ENCODE measurements at places on chromosomes 5 and 9.
A peak's percentile ranks its signal among the peaks of the same experiment; 100 is the strongest.

DNA sequence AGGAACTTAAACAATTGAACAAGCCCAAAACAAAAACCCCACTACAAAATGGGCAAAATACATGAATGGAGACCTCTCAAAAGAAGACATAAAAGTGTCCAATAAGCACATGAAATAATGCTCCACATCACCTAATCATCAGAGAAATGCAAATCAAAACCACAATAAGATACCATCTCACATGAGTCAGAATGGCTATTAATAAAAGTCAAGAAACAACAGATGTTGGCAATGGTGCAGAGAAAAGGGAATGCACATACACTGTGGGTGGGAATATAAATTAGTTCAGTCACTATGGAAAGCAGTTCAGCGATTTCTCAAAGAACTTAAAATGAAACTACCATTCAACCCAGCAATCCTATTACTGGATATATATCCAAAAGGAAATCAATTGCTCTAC, 337.4 kb upstream of the GRIA1 start:
- no peak for DNase-seq

DNA sequence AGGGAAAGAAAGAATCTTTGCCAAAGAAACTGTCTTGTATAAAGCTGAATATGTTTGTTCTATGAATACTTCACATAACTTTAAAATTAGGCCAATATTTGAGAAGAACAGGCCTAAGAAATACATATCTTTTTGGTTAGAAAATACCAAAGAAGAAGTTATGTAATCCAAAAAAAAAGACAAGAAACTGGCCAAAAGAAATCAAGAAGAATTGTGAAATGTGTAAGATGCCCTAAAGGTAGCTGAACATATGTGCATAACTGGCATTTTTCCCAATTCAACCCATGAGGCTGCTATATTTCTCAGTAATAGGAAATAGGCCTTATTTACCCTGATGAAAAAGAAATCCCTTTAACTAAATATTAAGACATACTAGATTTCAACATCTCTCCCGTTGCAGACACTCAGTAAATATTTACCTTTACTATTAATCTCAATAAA, 290.0 kb downstream of the CETN3 start:
- DNase-seq = no peak

- DNase-seq = peak; percentile 24
Measured at GRCh38 chr5:138438724-138439476, at the start of gene REEP2. Gene REEP2 (plus strand): TSS chr5:138439057. CDS start chr5:138439209, 152 bp downstream.

DNA sequence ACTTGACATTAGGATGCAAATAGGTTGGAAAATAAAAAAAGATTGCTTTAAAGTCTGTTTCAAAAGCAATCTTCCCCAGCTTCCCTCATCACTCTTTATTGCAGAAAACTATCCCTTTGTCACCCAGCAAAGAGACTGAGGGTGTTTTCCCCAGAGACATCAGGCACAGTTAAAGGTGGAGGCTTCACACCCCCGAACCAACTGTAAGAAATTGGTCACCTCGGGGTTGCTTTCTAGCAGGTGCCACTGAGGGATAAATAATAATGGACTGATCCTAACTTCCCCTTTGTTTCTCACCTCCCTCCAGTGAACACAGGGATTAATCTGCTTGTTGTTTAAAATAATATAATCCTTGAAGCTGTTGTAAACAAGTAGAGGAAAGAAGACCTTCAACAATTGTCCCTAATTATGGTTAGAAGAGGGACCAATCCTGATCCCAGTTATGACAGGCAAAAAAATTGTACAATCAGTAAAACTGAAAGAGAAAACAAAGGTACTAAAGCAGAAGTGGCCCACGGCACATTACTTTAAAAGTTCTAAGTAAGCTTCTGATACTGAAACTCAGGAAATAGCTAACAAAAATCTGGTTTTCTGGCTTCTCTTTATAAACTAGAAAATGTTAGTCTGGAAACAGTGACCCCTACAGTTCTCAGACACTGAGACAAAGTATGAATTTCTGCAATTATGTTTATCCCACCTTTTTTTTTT, 6.6 kb upstream of the PCSK1 start:
- DNase-seq = no peak

DNA sequence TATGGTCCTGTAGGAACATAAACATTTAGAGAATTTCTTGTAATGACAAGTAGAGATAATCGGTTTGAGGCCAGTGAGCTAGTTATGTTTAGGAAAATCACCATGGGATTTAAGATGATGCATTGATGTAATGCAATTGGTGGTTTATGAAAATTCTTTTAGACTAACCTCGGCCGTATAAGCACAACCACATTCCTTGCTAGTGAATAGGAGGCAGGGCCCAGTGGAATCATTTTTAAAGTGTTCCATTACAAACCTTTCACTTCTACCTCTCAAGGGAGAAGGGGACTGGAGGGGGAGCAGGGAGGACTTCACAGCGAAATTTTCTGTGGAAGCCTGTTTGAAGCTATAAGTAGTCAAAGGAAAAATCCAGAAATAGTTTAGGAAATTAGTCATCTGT, 71.8 kb upstream of the NFIL3 start:
- no peak for DNase-seq

- no peak for DNase-seq
Measured at GRCh38 chr5:14341571-14342230, 198.6 kb downstream of the TRIO start.

DNA sequence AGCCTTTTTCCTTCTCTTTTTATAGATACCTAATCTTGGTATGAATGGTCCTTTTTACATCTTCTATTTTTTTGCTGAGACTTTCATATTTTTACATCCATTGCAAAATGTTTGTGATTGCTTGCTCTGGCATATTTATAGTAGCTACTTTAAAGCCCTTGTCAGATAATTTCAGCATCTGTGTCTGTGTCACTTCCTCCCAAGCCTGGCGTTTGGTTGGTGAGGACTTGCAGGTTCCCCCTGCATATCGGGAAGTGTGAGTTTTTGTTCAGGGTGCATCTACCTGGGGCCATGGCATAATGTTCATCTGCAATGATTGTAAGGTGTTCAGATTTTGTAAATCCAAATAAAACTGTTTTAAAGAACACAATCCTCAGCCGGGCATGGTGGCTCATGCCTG, 8.9 kb downstream of the FBXW5 start:
- no peak for DNase-seq

DNA sequence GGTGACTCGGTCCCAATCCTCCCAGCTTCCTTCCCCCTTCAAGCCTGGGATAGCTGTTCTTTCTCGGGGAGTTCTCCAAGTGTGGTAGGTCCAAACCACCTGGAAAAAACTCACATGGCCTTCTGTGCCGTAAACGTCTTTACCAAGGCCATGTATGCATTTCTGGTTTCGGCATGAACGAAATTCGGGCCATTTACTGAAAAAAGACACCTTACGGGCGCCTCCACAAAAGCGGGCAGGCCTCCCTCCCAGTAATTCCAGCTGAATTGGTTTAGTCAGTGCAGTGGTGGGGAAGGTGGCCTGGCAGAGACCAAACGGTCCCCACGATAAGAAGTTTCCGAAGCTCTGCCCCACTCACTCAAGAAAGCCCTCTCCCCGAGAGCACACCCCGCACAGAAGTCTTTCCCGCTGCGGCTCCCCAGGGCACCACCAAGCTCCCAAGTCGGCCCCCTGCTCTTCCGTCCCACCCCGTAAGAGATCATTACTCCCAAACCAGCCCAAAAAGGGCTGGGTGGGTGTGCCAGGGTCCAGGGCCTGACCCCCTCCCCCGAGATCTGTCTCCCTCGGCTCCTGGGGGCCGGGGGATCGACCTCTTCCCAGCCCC, 86.3 kb upstream of the MELK start:
- no peak for DNase-seq

GRCh38 chr5:139079225-139079990, 118.8 kb downstream of the SIL1 start:
- no peak for DNase-seq

DNA sequence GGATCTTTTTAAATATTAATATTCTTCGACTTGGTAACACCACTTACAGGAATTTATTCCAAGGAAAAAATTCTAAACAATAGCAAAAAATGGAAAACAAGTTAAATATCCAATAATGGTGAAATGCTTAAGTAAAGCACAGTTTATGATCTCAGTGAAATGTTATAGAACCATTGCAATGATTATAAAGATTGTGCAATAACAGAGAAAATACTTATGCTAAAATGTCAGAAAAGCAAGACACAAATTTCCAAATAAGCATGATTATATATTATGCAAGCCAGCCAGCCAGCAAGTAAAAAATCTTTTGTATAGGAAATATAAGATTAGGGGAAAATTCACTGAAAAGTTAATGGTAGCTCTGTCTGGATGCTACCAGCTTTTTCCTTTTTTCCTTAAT, 102.7 kb upstream of the EFNA5 start:
- no peak for DNase-seq

- no peak for DNase-seq
Measured at GRCh38 chr5:167710444-167711073, 580.9 kb upstream of the WWC1 start.

GRCh38 chr5:2102819-2103776, 220.4 kb upstream of the IRX4 start:
- no peak for DNase-seq

DNA sequence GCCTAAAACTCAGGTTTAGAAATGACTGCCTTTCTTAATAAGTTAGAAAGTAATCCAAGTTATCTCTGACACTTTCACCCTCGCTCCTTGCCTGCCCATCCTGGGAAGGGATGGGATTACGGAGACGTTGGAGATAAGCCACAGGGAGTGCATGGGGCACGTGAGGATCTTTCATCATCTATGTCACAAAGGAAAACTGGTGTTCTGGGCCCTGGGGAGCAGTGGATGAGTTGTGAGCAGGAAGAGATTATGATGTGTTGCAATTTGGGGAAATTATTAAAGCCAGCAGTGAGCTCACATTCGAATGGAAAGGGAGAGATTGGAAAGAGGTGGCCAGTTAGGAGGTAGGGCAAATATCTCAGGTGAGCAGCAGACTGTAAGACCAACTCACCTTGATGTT, 12.8 kb downstream of the AFAP1L1 start:
- DNase-seq = no peak

DNA sequence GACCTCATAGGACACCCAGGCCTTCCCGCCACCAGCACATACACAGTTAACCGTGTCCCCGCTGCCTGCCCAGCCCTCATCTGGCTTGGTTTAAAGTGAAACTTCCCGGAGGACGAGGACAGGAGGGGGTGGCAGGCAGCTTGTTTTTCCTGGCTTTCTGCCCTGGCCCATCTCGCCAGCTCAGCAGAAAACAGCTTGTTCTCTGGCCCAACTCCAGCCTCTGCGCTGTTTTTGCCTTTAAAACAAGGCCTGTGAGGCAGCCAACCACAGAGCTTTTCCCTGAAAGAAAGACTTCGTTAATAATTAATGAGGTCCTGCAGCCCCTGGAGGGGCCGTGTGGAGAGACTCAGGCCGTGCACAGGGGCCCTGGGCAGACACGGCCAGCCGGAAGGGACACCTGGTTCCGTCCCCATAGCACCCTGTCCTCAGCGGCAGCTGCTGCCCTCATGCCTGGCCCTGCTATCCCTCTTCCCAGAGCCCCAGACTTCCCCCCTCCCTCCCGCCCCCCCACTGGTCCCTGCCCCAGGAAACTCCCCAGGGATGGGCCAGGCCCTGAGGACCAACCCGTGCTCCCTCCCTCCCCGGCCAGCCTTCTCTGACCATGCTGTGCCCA, 108.7 kb downstream of the RXRA start:
- DNase-seq = no peak

- no peak for DNase-seq
Measured at GRCh38 chr5:172798422-172799215, 27.6 kb upstream of the DUSP1 start.

DNA sequence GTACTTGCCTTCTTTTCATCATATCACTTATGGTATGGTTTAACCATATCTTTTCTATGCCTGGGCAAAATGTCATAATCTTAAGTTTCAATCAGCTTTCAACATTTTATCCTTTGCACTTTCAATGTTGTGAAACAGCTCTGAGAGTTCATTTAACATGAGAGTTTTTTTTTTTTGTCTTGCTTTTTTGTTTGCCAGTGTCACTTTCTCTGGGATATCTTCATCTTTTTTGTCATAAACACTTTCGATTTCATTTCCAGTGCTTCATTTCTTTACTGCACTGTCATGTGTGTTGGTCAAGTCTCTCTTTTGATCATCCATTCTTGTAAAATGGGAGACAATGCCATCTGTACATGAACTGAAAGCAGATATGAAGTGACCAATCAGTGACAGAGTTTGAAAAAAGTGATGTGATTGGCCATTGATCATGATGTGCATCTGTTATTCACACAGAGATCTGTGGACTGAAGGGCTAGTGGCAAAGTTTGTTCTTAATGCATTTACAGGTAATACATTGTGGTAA, 7.5 kb upstream of the POU5F2 start:
- DNase-seq = no peak

DNA sequence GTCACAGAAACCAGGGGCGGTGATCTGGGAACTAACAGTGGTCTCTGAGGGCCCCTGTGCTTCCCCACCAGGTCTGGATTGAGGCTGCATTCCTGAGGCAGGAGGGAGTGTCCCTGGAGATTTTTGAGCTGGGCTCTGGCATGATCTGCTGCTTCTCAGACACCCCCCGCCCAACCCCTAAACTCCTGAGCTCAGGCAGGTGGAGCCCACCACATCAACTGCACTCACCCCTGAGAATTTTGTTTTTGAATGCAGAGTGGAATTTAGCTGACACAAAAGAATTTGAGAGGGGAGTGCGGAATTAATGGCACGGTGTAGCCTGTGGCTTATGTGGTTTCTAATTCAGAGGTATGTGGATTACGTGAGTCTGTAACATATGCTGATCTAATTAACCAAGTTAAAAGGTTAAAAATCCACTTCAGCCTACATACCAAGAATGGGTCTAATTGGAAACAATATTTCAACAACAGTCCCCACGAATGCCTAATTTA, 23.9 kb upstream of the CTSL start:
- no peak for DNase-seq

DNA sequence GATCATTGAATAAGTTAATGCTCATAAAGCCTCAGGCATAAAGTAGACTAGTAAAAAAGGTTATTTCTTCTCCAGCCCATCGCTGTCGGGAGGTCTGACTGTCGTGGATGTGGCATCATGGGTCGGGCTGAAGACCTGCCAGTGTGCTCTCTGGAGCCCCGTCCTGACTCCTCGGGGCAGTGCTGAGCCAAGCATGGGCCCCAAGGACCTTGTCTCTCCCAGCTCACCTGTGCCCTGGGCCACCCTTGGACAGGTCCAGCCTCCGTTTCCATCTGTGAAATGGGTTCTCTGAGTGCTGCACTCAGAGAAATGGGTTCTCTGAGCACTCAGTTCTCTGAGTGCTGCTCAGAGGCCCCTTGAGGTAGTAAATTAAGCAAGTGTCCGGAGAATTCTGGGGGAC, 269.0 kb downstream of the GADD45G start:
- DNase-seq = no peak

DNA sequence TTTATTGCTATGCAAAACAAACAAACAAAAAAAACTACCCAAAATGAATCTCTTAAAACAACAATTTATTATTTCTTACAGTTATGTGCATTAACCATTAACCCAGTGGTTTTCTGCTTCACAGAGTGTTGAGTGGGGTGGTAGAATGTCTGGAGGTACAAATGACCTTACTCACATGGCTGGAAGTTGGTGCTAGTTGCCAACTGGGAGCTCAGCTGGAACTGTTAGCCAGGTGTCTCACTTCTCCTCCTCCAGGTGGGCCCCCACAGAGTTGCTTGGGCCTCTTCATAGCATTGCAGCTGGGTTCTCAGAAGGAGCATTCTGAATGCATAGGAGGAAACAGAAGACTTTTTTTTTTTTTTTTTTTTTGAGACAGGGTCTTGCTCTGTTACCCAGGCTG, 10.5 kb upstream of the B4GALT1 start:
- DNase-seq = no peak
